ENCODE measurements at places on chromosomes 5 and 9. TPM values are rescaled to one million over a fixed set of nuclear protein-coding genes. Genes with fewer than 3 reads are reported as not detected.

GRCh38 chr5:154575546-154576428 lies 97.8 kb upstream of the HAND1 start:
- peaks cover 41% of the 10 kb centered on the region for H3K27me3 ChIP-seq
- H3K36me3 ChIP-seq, result no peaks in the 10 kb centered on the region
- H3K4me3 ChIP-seq, result no peak overlapping the region

- H3K4me3 ChIP-seq, result no peak overlapping the region
- H3K27ac ChIP-seq, result peak overlapping the region; percentile 51
- H3K4me1 ChIP-seq, result peaks cover 35% of the 10 kb centered on the region
- H3K27me3 ChIP-seq, result no peaks in the 10 kb centered on the region
- peak; percentile 62 for DNase-seq
These were observed 42.8 kb downstream of the TEK start for GRCh38 chr9:27151693-27152404.

GRCh38 chr9:77949751-77950436 lies 81.7 kb downstream of the GNAQ start:
- peaks cover 30% of the 10 kb centered on the region for H3K4me1 ChIP-seq
- H3K27ac ChIP-seq, result no peak overlapping the region
- no peak overlapping the region for H3K4me3 ChIP-seq
- no peaks in the 10 kb centered on the region for H3K36me3 ChIP-seq

DNA sequence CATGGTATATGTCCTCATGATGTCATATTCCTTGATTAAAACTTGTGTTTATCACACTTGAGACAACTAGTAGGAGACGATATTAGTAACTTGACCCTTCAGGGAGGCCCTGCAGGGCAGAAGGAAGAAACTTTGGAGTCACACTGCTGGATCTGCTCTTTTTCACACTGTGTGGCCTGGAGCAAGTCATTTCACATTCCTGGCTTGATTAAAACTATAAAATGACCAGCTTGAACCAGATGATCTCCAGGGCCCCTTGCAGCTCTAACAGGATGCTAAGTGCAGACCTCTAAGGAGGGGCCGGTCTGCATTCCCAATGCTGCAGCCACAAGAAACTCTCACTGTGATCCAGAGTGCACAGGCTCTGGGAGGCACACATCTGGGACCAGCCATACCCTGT lies 146.4 kb upstream of the ZNF366 start:
- no peaks in the 10 kb centered on the region for H3K27me3 ChIP-seq
- no peak overlapping the region for H3K27ac ChIP-seq
- peaks cover 63% of the 10 kb centered on the region for H3K4me1 ChIP-seq
- no peak overlapping the region for H3K4me3 ChIP-seq
- DNase-seq, result peak; percentile 50
- no peaks in the 10 kb centered on the region for H3K36me3 ChIP-seq

GRCh38 chr5:80755626-80756025 lies 100.8 kb upstream of the DHFR start:
- DNase-seq, result peak; percentile 21
- H3K4me3 ChIP-seq, result no peak overlapping the region
- no peak overlapping the region for H3K27ac ChIP-seq
- H3K27me3 ChIP-seq, result no peaks in the 10 kb centered on the region
- no peaks in the 10 kb centered on the region for H3K36me3 ChIP-seq

DNA sequence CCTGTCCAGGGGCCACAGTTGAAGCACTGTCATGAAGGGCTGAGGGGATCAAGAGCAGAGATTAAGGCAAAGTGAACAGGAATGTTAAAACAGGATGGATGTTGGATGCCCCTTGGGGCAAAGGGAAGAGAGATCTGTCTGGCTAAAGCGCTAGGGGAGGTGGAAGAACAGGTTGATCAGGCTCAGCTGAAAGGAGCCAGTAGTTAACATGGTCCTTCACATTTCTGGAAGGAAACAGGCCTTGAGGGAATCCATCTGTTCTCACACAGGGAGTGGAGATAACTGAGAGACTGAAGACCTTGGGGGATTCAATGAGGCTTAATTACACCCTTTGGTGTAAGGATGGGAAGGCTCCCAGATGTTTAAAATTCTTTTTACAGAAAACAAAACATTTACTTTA lies 5.8 kb downstream of the HAPLN1 start:
- no peak for DNase-seq
- H3K27ac ChIP-seq, result no peak overlapping the region
- no peak overlapping the region for H3K4me3 ChIP-seq
- H3K36me3 ChIP-seq, result no peaks in the 10 kb centered on the region
- H3K27me3 ChIP-seq, result no peaks in the 10 kb centered on the region

- peaks cover 17% of the 10 kb centered on the region for H3K4me1 ChIP-seq
- no peaks in the 10 kb centered on the region for H3K27me3 ChIP-seq
- no peak for DNase-seq
- peak overlapping the region; percentile 51 for H3K27ac ChIP-seq
- H3K4me3 ChIP-seq, result no peak overlapping the region
These were observed 45.1 kb downstream of the TTC1 start for GRCh38 chr5:160054047-160054446.

Gene GFRA3
- total RNA-seq, result not detected

Gene SLC6A7
- not detected for total RNA-seq

Gene SLC4A9
- total RNA-seq, result not detected

Gene PCDHB10
- total RNA-seq, result 3.3 TPM
